NCI-H69 (cell line): ENCODE measurements at places on chromosomes 12 and 14.
A peak's percentile ranks its signal among the peaks of the same experiment; 100 is the strongest.

- no peak for DNase-seq
Observed at GRCh38 chr12:4303750-4304149, 17.3 kb upstream of the TIGAR start.

DNA sequence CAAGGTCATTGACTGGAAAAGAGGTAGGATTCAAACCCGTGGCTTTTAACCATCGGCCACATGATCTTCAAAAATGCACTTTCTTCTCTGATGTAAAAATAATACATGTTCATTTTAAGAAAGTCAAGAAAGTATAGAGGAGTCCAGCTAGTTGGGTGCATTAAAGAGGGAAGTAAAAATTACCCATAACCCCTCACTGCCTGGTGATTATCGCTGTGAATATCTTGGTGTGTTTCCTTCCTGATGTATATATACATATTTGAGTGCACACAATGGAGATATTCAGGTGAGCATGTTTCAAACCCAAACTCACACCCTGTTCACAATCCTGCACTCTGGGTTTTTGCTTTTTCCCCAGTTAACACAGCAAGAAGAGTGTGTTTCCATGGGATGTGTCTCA lies 47.5 kb upstream of the OAS1 start:
- no peak for DNase-seq

- no peak for DNase-seq
Observed at GRCh38 chr14:94458558-94459205, 6.1 kb upstream of the SERPINA11 start.

- DNase-seq: no peak
Observed at GRCh38 chr12:62003701-62004100, 256.5 kb upstream of the USP15 start.

DNA sequence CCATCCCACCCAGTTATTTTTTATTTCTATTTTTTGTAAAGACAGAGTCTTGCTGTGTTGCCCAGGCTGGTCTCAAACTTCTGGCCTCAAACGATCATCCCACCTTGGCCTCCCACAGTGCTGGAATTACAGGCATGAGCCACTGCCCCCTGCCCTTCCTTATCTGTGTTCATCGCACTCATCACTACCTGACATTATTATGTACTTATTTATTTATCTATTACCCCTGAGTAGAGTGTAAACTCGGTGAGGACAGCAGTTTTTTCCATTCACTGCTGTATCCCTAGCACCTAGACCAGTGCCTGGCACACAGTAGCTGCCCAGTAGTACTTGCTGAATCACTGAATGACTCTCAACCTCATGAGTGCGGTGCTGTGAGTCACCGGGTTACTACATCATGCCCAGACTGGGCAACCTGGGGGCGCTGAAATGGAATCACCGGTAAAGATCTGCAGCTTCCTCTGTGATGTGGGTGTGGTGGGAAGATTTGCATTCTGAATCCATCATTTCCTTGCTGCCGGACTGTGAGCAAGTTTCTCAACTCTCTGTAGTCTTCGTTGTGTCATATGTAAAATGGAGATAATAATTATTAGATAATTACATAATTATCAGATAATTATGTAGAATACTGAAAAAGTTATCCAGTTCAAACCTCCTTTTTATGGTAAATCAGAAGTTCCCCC lies 81.9 kb upstream of the USP44 start:
- DNase-seq: no peak

DNA sequence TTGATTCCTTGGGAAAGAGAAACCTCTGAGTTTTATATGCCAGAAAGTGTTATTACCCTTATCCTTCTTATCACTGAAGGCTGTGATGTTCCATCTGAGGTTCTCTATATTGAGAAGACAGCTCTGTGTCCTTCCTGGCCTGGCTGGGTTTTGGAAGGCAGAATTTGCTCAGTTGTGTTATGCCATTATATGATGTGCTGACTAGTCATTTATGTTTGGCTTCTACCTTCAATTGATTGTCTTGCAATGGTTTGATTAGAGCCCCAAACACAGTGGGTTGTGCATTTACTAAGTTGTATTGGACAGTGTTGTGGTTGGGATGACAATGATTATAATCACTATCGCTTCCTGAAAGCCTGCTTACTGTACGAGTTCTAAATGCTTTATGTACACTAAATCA lies 265.7 kb downstream of the SNAPC1 start:
- DNase-seq: no peak

DNA sequence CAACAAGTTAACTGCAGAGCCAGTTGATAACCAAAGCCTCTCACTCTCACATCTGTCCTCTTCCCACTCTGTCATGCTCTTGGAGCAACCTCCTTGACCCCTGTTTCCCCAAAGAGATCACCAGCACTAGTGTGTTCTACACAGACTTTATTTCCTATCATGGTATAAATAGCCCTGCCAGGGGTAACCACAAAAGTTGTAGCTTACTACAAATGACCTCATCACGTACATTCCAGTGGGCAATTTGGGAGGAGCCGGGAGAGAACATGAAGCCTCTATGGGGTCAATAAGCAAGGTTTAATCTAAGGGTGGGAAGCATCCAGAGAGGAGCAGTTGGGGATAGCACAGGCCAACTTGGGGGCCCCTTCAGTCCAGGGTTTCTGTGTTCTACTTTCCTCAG lies 186.5 kb downstream of the KCNA5 start:
- no peak for DNase-seq

DNA sequence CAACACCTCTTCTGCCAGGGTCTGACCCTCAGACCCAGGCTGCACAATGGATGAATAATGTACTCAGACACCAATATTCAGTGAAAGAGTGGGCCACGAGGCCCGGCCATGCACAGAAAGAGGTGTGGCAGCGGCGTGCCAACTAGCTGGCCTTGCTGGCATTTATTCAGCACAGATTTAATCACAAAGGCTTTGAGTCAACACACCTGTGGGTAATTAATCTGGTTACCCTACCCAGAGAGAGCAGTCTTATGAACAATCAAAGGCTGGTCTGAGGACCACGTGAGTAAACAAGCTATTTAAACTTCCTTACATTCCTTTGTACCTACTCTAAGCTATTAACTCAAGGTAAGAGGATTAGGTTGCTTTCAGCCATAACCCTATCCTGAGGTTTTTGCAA lies 324.8 kb downstream of the C12orf50 start:
- DNase-seq: peak; percentile 17

GRCh38 chr12:49188916-49189367 lies at the start of gene TUBA1A:
TUBA1A (minus strand) TSS chr12:49189080; CDS start chr12:49188979, 101 bp downstream.
- peak; percentile 100 for DNase-seq

DNA sequence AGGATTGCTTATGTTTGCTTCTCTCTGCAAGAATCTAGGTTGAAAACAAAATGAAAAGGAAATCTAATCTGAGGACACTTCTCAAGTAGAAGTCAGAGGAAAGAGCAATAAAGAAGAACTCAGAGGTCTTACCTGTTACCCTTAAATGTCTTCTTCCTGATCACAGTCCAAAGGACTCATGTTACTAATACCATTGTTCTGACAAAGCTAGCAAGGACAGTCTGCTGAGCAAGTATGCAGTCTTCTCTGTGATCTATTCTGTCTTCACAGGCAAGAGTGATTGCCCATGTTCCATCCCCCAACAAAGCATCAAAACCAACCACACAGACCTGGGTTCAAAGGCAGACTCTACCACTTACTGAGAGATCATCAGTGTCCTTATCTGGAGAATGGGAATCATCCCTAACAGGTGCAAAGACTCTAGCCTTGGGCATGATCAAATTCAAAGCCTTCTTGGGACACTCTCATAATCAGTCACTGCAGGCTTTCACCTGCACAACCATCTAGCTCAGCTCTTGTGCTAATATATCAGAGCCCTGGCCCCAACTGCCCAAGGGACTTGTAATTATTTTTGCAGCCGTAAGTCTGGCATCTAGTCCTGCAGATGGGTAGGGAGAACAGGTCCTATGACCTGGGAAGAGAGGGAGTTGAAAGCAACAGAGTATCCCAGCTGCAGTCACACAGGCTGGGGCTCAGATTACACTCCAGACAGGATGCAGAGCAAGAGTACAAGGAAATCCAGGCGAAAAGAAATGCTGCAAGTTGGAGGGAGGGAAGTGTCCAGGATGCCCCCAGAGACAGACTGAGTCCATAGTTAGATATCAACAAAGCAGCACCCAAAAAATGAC lies 97.9 kb upstream of the NUDT4 start:
- DNase-seq: peak; percentile 53

DNA sequence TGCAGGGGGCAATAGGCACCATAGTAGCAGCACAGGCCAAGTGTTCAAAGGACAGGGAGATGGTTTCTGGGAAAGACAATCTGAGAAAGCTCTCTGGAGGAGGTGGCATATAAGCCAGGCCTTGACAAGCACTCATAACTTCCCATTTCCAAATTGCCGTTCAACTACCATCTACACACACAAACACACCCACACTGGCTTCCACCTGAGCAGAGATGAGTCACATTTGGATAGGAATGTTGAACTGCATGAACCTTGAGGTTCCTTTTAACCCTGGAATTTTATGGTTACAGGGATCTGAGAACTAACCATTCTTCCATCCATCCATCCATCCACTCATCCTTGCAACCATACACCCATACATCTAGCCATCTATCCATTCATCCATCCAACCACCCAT lies 86.6 kb downstream of the KSR2 start:
- no peak for DNase-seq

DNA sequence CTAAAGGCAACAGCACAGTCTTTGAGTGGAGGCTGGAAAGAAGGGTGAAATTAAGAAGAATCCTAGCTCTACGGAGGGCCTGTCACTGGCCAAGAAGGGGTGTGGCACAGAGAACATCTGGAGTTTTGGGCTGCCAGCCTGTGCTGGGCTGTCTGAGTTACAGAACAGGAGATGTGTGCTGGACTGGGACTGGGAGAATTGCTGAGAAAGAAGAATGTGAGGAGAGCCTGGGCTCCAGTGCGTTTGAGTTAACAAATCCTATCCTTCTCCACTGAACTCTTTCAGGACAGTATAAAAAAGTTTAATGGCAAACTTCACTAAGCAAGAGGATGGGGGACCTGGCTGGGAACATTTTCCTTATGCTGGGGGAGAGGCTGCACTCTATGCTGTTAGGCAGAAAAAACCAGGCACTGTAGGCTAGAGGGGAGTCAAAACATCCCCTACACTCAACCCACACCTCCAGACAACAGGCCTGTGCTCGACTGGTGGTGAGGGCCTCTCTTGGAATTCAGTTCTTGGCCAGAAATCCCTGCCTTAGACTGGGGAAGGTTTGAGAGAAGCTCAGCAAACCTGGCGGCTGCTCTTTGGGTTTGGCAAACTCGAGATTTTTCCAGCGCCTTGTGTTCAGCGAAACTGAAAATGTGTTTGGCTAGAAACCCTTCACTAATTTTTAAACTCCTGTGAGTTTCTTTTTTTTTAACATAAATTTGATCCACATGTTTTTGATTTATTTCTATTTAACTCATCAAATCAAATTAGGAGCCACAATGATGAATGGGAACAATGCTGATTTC lies 217.3 kb downstream of the MON2 start:
- no peak for DNase-seq

GRCh38 chr14:104432611-104433231 lies 146.8 kb upstream of the C14orf180 start:
- DNase-seq: no peak

- no peak for DNase-seq
Observed at GRCh38 chr14:90354551-90355298, 23.0 kb upstream of the NRDE2 start.

DNA sequence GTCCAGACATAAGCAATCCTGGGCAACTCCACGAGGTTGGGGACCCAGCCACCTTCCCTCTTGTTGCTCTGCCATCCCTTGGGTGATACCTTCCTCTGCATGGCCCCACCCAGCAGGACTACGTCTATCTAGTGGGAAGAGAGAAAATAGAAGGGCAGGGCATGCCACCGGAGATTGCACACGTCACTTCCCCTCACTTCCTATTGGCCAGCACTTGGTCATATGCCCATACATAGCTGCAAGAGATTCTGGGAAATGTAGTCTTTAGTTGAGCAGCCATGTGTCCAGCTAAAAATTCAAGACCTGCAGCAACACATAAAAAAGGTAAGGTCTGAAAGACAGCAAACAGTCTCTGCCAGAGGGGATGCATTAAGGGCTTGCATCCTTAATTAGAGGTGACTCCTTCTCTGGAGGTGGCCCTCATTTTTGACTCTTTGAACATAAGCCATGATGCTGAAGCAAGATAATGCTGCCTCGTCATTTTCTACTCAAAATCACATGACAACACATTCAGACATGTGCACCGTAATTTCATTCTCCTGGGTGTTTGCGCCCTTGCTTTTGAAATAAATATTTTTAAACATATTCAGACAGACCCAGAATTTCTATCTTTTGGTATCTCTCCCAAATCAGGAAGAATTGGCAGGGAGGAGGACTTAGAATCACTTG lies 91.8 kb upstream of the PWP1 start:
- no peak for DNase-seq

- DNase-seq: no peak
Observed at GRCh38 chr12:114700392-114701103, 16.6 kb upstream of the TBX3 start.

- DNase-seq: peak; percentile 74
Observed at GRCh38 chr12:62916632-62917425, 18.1 kb downstream of the PPM1H start.

GRCh38 chr12:25715102-25715501 lies 162.0 kb upstream of the LMNTD1 start:
- DNase-seq: no peak

GRCh38 chr12:113469949-113470743 lies 1.5 kb downstream of the LHX5 start:
- DNase-seq: no peak

DNA sequence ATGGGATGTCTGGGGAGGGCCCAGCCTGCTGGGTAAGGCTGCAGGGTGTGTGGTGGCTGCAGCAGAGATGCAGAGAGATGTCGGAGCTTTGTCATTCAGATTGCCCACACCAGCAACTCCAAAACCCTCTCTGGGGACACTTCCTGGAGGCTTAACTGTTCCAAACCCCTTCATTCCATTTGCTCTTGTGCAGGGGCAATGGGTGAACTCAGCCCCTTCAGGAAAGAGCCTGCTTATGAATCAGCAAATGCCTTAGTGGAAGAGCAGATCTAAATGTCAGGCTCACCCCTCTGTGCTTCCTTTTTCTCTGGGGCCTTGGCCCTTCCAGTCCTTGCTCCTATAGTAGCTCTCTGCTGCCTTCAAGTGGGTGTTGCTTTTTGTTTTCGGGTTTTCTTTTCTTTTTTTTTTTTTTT lies 36.7 kb upstream of the GPATCH2L start:
- DNase-seq: peak; percentile 19

- DNase-seq: peak; percentile 85
Observed at GRCh38 chr14:65302571-65303189, 109.8 kb upstream of the FUT8 start.

- no peak for DNase-seq
Observed at GRCh38 chr14:30211326-30211725, 283.7 kb upstream of the PRKD1 start.
